ENCODE measurements at places on chromosomes 16 and 17. TPM values are rescaled to one million over a fixed set of nuclear protein-coding genes. Genes with fewer than 3 reads are reported as not detected.

TBKBP1 gene
- polyA plus RNA-seq: 11.2 TPM

SSTR5 gene
- not detected for polyA plus RNA-seq

RBFOX1 gene
- 0.24 TPM for polyA plus RNA-seq

TEN1 gene
- polyA plus RNA-seq: 40.8 TPM

TRPV3 gene
- 0.13 TPM for polyA plus RNA-seq
